ENCODE measurements at places on chromosomes 13 and 19.

DNA sequence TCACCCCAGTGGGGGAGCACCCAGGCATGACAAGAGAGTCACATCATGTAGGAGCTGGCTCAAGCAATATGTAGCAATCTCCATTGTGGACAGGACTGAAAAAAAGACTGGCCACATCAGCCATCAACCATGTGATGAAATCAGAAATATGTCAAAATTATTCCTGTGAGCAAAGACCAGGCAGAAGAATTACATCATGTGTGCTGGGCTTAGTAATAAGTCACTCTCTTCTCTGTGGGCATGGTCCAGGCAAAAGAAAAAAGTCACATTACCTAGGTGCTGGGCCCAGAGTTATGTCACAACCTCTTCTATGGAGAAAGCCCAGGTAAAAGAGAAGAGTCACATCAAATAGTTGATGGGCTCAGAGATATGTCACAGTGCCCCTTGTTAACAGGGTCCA lies 28.3 kb upstream of the ZNF729 start:
- no peak for DNase-seq

DNA sequence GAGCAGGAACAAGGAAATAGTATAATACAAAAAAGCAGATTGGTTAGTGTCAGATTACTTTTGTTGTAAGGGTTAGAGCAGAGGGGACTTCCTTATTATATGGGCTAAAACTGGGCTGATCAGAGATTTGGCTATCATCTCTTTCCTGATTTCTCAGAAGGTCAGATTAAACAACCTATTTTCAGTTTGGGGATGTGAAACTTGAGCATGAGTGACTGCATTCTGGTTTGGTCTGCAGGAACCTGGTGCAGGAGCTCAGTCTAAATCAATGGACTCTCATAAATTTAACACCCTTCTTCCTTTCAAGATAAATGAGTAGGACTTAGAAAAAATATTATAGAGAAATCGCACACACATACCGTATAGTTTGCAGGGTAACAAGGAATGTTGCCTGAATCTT lies 12.9 kb upstream of the RFXAP start:
- DNase-seq: no peak

- DNase-seq: no peak
Observed at GRCh38 chr19:13078897-13079541, 23.6 kb downstream of the LYL1 start.

- no peak for DNase-seq
Observed at GRCh38 chr13:61891401-61891800, 475.8 kb upstream of the PCDH20 start.

- no peak for DNase-seq
Observed at GRCh38 chr13:71339005-71339404, 528.0 kb downstream of the DACH1 start.

DNA sequence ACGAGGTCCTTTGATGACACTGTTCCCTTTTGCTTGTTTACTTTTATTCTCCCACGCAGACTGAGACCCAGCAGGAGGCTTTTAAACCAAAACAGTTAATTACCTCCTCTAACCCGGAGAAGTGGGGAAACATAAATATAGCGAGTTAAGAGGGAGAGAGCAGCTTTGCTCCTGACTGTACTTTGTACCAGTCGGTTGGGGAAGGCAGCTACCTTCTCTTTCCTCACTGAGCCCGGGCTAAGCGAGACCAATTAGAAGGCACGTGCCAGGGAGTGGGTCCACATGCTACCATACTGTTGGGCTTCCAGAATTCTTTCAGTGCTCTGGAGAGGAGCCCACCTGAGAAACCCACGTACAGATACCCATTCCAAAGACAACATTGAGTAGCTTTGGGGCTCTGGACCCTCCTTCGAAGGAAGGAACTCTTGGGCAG lies 124.2 kb downstream of the ZIC5 start:
- DNase-seq: no peak

DNA sequence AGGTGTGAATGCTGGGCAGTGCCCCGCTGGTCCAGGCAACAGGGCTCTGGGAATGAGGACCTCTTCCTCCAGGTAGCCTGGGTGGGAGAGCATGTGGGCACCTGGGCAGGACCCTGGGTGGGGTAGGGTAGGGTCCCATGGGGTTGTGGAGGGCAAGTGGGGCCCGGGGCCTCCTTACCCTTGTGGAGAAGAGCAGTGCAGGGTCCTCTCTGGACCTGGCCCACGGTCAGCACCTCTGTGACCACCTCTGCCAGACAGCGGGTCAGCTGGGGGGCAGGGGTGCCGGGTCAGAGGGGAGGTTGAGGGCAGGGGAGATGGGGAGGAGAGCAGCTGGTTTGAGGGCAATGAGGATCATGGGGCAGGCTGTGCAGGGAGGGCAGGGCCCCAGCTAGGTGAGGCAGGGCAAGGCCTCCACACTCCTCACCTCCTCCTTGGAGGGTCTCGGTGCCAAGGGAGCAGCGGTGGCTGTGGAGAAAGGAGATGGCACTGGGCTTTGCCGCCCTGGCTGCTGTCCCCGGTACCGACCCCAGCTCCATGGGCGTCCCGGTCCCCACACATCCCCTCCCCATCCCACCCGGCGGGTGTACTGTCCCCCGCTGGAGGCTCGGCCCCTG lies 491 bp downstream of the CCER2 start:
- no peak for DNase-seq

- DNase-seq: no peak
Observed at GRCh38 chr13:95251641-95252040, 49.6 kb downstream of the ABCC4 start.

- peak; percentile 46 for DNase-seq
Observed at GRCh38 chr13:103351035-103351828, 285.0 kb upstream of the SLC10A2 start.

DNA sequence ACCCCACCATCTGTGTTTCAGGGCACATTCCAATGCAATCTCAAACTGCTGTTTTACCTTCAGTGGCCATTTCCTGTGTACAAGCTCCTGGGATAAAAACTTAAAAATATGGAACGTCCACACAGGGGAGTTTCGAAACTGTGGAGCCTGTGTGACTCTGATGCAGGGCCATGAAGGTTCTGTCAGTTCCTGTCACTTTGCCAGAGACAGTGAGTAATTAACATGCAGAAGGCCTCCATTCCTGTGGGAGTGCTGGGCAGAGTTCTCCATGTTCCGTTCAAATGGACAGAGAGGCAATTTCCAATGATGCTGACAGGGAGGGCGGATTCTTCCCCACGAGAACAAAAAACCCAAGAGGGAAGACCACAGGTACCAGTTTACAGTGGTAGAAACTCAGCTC lies 24.4 kb downstream of the WDR88 start:
- peak; percentile 33 for DNase-seq

DNA sequence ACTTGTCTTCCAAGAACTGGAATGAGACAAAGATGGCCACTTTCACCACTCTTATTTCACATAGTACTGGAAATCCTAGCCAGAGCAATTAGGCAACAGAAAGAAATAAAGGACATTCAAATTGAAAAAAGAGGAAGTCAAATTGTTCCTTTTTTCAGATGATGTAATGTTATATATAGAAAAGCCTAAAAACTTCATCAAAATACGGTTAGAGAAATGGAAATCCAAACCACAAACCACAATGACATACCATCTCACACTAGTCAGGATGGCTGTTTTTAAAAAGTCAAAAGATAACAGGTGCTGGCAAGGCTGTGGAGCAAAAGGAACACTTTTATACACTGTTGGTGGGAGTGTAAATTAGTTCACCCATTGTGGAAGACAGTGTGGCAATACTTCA lies 113.3 kb upstream of the SPRY2 start:
- DNase-seq: peak; percentile 55

DNA sequence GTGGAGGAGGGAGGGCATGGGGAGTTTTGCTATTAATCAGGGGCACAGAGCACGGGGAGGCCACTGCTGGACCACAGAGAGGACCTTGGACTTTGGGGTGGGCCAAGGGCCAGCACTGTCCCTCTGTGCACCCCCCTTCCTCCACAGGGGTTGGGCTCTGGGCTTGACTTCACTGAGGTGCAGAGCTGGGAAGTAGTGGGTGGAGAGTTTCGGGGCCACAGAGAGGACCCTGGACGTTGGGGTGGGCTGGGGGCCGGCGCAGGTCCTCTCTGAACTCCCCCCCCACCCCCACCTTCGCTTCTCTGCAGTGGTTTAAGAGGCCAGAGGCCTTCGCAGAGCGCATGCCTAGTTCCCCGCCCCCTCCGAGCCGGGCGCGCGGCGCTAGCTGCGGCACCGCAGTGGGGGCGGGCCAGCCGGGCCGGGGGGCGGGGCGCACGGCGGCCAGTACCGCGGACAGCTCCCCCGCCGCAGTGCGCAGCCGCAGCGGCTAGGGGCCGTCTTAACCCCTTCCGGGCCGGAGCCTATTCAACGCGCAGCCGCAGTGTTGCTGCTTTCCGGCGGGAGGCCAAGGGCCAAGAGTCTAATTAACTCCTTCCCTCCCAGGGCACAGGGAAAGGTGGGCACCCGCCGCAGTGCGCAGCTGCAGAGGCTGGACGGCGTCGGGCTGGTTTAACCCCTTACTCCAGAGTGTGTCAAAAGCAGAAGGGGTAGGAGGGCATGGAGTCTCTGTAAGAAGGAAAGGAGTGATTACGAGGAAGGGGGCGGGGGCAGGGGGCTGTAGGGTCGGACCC lies 3.7 kb downstream of the KCNC3 start:
- peak; percentile 9 for DNase-seq

GRCh38 chr13:55516610-55517009 lies 1624.1 kb upstream of the PRR20A start:
- no peak for DNase-seq

DNA sequence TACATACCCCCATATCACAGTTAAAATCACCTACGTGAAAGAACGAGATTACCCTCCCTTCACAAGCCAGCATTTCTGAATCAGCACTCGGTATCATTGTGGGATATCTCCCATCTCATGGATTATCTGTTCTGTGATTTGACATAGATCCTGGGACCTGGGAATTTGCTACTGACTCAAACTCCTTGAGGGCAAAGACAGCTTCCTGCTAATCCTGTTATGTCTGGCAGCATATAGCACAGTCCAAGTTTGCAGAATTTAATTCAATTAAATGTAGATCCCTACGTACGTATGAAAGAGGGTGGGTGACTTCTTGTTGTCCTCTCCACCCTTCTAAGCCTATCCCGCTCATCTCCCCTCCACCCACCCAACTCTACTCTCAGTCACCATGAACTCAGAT lies 476.5 kb downstream of the KLF5 start:
- no peak for DNase-seq

DNA sequence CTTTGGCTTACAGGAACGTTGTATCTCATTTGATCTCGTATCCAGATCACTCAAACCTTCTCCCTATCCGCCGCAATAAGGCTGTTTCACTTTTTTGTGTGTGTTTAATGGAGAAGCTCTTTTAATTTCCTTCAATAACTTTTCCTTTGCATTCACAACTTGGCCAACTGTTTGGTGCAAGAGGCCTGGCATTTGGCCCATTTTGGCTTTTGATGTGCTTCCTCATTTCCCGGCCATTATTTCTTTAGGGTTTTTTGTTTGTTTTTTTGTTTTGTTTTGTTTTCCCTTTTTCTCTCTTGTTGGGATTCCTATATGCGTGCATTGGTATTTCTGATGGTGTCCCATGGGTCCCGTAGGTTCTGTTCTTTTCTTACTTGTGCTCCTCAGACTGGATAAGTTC lies 6.1 kb upstream of the UPF3A start:
- DNase-seq: no peak

- no peak for DNase-seq
Observed at GRCh38 chr13:112132142-112132541, 65.2 kb downstream of the SOX1 start.

GRCh38 chr13:47121092-47121763 lies 224.4 kb upstream of the HTR2A start:
- no peak for DNase-seq

DNA sequence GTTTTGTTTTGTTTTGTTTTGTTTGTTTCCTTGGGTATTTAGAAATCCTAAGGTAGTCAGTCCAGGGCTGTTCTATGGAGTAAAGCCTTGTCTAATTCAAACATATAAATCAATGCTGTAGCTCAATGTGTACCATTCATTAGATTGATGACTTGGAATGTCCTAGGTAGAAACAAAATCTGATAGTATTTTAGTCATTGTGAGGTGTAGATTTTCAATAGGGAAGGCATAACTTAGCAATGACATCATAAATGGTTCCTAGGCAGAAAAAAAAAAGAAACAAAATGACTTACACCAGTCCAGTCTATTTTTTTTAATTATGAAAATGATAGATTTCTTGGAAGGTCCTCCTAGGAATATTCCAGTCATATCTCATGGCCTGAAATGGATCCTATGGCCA lies 189.9 kb downstream of the SPRY2 start:
- DNase-seq: no peak

- no peak for DNase-seq
Observed at GRCh38 chr13:29799041-29799440, 51.4 kb downstream of the UBL3 start.

DNA sequence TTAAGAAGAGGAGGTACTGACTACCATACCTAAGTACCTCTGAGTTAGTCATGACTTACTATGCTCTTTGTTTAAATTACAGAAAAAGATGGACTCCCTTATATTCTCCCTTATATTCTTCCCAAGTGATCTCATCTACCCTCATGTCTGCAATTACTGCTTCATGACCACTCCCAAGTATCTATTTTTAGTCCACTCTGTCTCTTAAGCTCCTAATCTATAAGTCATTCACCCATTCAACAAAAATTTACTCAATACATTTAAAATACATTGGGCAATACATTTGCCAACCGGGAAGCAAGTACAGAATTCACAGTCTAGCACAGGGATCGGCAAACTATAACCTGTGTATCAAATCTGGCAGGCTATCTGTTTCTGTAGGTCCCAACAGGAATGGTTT lies 42.6 kb downstream of the KPNA3 start:
- DNase-seq: no peak

- DNase-seq: no peak
Observed at GRCh38 chr19:42442833-42443232, at the start of gene CXCL17. Gene CXCL17, minus strand, starts transcription at chr19:42442946. Its CDS starts 114 bp downstream, at chr19:42442832.

GRCh38 chr19:35011737-35012682 lies 11.9 kb downstream of the GRAMD1A start:
- no peak for DNase-seq

DNA sequence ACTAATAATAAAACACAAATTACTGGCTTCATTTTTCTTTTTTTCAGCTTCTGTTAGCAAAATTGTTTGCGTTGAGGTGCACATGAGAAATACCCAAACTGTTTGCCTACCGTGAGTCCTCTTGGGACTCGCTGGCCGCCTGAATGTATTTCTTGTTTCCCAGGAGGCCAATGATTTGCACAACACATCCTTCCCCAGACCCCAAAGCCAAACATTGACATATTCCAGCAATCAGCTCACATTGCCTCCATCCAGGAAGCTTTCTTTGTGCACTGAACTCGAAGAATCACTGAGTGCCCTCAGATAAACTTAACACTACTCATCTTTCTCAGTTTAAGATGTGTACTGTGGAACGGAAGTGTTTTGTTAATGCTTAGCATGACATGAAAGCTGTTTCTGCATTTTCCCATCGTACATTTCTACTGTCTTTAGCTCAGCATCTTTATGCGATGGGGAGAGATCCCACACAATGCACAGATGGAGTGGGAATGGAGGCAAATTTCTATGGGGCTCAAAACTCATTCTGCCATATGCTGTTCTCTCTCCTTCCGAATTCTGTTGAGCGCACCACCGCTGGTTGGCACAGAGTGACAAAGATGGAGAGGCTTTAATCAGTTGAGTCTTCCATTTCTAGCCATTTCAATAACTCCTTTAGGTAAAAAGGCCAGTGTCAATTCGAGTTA lies 399.5 kb downstream of the RFC3 start:
- DNase-seq: no peak

Data from brain microvascular endothelial cell (primary cell).